ENCODE measurements at places on chromosomes 13 and 19.

- DNase-seq: no peak
Measured at GRCh38 chr13:48570216-48570828, 37.4 kb upstream of the RCBTB2 start.

- DNase-seq: no peak
Measured at GRCh38 chr13:43127103-43127798, 103.9 kb downstream of the DNAJC15 start.

DNA sequence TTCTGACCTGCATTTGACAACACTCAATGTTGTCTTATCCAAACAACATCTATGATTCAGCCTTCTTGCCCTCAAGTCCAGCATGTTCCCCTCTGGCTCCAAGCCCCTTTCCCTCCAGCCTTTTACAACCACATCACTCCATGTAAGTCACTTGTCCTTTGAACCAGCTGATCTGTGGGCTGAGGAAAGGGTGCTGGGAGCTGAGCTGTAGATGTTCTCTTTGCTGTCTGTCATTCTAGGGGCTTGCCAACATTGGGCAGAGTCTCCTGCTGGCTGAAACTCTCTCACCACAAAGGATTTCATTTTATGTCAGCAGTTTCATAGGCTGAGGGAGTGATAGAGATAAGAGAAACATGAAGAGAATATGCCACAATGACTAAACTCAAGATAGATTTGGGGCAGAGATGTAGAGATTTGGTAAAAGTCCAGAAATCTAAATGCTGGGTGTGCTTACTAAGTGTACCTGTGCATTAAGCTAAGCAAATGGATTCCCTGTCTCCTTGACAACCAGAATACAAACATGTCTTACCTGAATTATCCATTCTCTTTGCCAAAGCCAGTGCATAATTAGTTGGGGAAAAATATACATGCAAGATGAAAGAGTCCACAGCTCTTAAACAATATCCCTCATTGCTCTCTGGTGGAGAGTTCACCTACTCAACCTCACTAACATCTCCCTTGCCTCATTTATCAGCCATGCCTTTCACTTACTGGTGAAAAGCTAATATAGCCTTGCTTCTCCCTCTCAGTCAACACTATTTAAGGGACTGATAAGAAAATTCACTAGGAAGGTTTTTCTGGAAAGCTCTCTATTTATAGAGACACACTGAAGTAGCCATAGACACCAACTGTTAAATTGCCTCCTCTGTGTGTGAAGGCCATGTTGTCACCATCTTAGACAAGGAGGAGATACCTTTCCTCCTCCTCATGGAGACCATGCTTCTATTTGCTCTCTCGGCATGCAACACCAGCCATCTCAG is 175.5 kb upstream of the SERP2 start:
- DNase-seq: peak; percentile 66

DNA sequence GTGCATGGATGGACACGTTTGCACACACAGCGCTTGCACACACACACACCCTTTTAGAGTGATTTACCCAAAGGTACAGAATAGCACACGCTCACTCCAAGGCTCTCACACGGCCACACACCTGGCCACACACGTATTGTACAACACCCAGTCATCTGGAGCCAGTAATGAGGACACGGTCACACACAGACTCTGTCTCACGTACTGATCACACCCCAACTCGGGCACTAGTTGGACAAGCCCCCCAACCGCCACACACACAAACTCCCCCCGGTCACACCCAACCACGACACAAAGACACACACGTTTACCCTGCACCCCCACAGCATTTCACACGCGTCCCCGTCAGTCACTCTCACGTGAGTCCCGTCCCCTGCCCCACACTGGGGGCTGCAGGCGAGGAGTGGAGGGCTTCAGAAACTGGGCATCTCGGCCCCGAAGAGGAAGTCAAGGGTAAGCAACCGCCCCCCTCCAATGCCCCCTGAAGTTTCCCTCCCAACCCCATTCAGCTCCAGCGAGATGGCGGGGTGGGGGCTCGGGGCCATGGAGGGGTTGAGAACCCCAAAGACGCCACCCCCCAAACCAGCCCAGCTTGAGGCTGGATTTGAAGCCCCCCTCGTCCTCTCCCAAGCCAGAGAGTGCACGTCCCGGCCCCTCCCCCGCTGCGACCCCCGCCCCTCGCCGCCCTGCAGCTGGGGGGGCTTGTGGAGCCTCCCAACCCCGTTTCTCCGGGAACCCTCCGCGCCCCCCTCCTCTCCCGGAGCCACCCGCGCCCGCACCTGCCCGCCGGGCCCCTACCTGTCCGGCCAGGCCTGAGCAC is 599 bp downstream of the OLFM2 start:
- DNase-seq: no peak

DNA sequence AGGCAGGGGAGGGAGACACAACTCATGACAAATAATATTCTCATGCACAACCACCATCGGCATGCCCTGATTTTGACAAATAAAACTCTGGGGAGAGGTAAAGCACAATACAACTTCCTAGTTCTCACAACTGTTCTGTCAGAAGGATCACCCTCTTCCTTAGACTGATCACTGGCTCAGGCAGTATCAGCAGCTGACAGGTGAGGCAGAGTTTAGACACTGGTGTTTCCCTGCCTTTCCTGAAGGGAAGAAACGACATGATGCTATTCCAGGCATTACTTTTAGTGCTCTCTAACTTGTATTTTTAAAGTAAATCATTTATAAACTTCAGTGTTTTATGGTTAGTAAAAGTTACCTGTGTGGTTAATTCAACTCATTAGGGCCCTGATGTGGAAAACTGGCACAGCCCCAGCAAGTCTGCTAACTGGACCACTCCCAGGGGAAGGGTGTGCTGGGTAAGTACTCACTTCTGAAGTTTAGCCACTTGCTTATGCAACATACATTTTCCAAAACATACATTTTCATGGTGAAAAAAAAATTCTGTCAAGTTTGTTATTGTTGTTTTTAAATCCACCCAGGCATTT is 82.8 kb downstream of the CRYL1 start:
- DNase-seq: no peak

- peak; percentile 78 for DNase-seq
Measured at GRCh38 chr19:20051841-20052768, 12.8 kb upstream of the ZNF682 start.

GRCh38 chr13:78660495-78660857 is 1.5 kb upstream of the OBI1 start:
- DNase-seq: no peak

DNA sequence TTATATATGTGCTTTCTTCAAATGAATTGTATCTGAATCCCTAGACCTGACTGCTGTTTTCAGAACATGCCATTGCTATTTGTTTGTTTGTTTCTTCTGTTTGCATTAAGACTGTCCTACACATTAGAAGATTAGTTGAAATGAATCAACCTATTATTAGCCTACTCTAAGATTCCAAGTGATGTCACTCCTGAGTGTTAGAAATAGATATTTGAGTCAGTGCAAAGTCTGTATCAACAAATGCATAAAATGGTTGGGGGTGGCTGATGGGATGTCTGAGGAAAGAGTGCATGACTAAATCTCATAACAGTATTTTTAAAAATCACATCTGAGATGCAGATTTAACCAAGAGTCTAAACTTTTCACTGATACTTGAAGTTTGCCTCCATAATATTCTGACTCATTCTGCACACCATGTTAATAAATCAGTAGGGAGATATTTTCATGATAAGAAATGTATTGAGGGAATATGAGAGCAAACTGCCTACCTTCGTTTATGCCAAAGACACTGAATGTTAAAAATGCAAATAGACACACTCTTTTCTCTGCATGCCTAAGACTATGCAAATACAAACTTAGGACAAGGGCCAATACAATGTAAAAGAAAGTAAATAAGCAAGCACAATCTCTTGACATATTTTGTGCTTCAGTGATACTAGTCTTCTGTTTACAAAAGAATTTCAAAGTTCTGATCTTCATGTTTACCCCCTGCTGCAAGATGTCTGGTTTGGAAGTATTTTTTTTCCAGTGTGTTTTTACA is 253.3 kb downstream of the LIG4 start:
- no peak for DNase-seq

DNA sequence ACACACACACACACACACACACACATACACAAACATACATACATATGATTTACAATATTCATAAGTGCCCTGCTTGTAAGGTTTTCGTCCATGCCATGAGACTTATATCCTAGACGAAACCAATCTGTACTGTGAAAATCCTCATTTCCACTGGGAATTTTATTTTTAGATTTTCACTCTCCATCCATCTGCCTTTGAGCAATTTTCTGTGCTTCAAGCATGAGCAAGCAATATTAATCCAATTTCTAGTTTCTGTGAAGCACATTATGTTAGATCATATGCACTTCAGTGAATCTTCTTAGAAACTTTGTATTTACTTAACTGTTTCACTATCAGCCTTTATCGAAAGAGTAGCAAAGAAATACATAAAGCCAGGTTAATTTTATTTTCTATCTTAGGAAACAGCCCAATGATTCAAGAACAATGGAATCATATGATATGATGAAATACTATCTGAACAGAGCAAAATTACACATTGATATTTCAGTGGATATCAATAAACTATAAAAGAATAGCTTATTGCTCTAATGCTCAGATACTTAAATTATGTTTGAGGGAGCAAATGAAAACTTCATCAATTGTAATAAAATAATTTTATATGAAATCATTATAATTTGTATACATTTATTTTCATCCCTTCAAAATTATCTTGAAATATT is 1100.7 kb upstream of the MIR17HG start:
- no peak for DNase-seq

GRCh38 chr13:80400164-80400864 is 59.4 kb upstream of the SPRY2 start:
- DNase-seq: no peak

DNA sequence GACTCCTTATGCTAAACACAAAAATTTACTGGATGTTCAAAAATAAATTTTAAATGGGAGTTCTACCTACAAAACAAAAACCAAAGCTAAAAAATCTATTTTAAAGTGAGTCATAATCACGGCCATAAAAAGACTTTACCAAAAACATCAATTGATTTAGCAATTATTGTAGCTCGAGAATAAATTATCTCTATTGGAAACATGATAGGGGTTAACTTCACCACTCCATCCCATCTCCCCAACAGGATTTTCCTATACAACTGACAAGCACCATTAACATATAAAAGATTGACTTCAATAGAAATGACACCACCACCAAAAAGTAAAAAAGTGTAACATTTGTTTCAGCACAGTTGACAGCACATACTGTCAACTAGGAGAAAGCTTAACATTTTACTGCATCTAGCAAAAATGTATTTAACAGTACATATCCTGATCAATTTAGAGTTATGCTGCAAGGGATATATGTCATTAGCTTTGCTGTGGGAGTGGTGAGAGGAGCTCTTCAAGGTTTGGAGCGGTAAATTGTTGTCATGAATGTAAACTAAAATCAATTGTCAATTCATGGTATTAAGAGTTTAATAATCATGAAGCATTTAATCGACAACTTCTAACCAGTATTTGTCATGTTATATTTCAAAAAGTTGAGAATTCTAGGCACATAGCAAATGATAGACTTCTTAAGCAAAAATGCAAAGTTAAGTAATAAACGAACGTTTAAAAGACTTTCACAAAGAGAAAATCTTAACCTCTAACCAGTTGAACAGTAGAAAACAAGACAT is 3.8 kb downstream of the UBL3 start:
- DNase-seq: no peak

DNA sequence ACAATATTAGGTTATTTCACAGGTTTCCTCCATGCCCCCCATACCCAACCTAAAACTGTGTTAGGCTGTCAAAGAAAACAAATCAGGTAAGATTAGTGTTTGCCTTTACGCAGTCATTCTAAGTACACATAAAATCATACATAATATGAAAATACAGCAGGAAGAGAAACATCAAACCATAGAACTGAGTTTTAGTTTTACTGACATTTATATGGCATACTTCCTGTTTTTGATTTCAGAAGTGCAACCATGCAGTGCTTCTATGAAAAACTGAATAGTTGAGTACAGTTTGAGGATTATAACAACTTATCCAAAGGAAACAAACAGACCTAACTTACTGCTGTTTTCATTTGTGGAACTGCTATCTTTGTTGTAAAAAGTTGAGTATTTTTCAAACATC is 91.3 kb downstream of the KCNRG start:
- DNase-seq: no peak

DNA sequence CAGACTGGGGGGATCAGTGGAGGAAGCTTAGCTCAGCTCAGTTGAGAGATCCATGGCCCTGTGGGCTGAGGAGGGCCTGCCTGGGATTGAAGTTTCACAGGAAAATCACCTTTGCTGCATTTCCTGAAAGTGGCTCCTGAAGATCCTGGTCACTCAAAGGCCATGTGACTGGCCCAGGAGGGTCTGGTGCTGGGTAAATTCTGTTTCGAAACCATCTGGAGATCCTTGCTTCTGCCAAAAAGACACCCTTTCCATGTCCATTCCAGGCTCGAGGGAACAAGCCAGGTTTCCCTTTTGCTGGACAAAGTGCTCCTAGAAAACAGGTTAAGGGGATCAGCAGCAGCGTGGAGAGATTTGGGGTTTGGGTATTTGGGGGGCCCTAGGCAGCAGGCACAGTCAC is 293.3 kb downstream of the ZNF536 start:
- no peak for DNase-seq

- DNase-seq: no peak
Measured at GRCh38 chr19:11284515-11284914, 11.4 kb upstream of the TSPAN16 start.

- DNase-seq: no peak
Measured at GRCh38 chr13:101978552-101979315, 423.1 kb downstream of the FGF14 start.

- no peak for DNase-seq
Measured at GRCh38 chr13:96662036-96662435, 332.2 kb downstream of the OXGR1 start.

- no peak for DNase-seq
Measured at GRCh38 chr13:106001443-106001842, 534.0 kb downstream of the EFNB2 start.

DNA sequence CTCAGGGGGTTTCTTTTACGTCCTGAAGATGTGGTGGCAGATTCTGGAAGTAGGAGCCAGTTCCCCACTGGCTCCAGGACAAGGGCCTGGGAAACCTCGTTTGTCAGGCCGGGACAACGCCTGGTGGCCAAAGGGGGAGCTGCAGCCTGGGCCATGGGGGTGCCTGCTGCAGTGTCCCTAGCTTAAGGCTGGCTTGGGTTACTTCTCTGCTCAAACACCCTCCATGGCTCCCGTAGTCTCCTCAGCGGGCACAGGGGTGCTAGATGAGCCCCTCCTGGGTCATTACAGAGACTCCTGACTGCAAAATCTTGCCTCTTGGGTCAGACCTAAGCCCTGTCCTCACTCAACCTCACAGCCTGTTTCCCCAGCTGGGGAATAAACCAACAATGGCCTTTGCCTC is 14.7 kb downstream of the CILP2 start:
- DNase-seq: peak; percentile 68

DNA sequence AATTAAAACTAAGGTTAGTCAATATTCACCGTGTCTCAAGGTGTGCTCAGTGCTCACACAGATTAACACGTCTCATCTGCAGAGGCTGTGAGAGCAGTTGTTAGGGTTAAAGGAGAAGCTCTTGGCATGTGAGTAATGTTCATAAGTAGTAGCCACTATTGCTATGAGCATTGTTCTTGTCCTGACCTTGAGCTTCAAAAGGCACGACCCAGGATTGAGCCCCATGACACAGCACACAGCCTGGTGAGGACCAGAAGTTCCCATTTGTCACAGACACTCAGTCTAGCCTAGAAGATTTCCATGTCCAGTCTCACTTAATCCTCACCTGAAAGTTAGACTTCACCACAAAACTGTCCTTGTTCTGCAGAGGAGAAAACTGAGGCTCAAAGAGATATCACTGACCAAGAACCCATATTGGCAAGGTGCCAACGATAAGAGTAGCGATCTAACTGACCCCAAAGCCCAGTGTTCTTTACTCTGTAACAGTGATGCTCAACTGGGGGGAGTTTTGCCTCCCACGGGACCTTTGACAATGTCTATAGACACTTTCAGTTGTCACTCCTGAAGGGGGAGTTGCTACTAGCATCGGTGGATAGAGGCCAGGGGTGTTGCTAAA is 26.0 kb downstream of the FPR3 start:
- no peak for DNase-seq
